ENCODE measurements at places on chromosomes 5 and 9.

- DNase-seq, result no peak
These were observed 367.7 kb downstream of the PRELID2 start for GRCh38 chr5:145467446-145467845.

DNA sequence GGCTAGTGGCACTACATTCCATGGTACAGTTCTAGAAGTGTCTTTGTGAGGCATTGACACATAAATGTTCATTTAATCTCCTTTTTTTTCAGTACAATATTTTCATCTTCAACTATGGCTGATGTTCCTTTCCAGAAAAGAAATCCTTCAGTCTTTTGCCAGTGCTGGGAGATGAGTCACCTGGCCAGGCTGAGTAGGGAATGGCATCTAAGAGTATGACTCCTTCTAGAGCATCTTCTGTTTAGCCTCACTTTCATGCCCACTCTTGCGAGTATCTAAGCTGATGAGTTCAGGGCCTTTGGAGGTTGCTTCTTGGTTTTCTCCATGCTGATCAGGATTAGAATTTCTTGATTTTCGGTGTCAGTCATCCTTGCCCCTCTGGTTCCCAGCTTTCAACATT lies 124.4 kb downstream of the SLC28A3 start:
- no peak for DNase-seq

GRCh38 chr5:102863058-102863457 lies 108.0 kb downstream of the PAM start:
- DNase-seq, result no peak

- DNase-seq, result no peak
These were observed 79.6 kb downstream of the PAPPA start for GRCh38 chr9:116233160-116233530.

- DNase-seq, result no peak
These were observed 20.8 kb upstream of the ZNF354A start for GRCh38 chr5:178751286-178751685.

DNA sequence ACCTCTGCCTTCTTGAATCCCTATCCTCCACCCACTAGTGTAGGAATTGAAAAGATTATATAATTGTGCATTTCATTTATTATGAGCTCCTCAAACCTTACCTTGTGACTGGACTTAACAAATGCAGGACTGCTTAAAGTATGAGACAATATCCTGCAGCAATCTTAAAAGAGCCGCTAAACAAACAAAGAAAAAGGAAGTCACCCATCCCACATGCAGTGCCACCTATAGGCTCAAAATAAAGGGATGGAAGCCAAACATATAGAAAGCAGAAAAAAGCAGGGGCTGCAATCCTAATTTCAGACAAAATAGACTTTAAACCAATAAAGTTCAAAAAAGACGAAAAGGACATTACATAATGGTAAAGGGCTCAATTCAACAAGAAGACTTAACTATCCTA lies 8.7 kb downstream of the PCAT7 start:
- no peak for DNase-seq

DNA sequence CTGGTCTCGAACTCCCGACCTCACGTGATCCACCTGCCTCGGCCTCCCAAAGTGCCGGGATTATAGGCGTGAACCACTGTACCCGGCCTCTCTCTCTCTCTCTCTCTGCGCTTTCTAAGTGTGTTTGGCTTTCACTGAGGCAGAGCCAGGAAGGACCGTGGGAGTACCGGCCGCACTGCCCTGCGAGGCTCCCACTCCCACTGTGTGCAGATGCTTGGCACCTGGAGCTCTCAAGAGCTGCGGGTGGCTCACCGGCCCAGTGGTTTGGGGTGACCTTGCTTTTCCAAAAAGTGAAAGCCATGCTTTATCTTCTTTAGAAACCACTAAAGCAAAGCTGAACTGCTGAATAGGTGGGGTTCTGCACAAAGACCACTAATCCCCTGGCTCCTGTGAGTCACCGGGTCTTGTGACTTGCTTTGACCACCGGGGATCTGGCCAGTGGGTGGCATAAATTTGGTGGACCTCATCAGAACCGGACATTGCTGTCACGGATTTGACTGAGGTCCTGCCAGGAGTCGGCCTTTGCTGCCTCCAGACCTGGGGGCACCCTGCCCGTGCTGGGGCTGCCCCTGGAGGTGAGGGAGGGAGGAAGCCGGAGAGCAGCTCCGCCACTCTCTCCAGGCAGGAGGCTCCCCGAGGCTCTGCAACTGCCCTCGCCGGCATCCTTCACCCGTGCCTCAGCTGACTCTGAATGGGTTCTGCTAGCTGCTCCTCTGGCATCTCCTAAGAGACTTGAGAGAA lies 228.9 kb downstream of the FANCC start:
- DNase-seq, result no peak

- peak; percentile 19 for DNase-seq
These were observed 4.4 kb upstream of the IL3 start for GRCh38 chr5:132055808-132056609.

DNA sequence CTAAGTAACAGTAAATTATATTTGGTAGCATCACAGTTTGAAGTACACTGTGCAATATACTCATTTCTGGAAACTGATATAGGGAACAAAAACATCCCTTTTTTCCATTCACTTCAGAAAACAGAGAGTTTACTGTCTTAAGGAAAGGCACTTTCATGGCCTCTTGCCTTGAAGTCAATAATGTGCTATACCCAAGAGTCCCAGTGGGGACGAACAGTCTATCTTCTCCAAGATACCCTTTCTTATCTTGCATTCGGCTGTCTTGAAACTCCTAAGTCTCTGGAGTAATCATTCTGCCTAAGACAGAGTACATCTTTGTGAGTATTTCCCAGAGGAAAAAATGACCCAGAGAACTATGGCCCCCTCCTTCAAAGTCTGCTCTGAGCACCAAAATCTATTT lies 107.1 kb downstream of the SLC1A3 start:
- DNase-seq, result no peak

DNA sequence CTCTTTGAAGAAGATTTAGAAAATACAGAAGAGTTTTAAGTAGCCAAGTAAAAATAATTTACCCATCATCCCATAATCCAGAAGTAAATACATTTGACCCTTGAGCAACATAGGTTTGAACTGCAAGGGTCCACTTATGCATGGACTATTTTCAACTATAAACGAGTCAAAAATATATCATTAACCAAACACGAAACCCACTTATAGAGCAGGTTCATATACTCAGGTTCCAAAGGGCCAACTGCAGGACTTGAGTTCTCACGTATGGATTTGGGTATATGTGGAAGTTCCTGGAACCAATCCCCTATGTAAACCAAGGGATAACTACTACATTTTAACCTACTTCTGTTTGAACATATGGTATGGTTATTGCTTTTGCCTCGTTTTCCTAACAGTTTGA lies 5.8 kb downstream of the ABITRAM start:
- DNase-seq, result no peak

GRCh38 chr5:157561110-157561509 lies 14.5 kb downstream of the ADAM19 start:
- no peak for DNase-seq

- DNase-seq, result no peak
These were observed 47.2 kb downstream of the CMYA5 start for GRCh38 chr5:79736528-79737514.

GRCh38 chr9:97072285-97072776 lies 33.4 kb upstream of the CTSV start:
- DNase-seq, result no peak

DNA sequence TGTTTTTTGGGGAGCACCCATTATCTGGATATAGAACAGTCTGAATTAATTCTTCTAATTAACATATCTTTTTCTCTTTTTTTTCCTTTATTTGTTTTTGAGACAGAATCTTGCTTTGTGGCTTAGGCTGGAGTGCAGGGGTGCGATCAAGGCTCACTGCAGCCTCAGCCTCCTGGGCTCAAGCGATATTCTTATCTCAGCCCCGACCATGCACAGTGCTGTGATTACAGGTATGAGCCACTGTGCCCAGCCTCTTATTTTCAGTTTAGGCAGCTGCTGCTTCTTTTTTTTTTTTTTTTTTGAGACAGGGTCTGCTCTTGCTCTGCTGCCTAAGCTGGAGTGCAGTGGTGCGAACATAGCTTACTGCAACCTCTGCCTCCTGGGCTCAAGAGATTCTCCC lies 20.2 kb downstream of the UBE2R2 start:
- no peak for DNase-seq

- no peak for DNase-seq
These were observed 409.3 kb upstream of the SLC24A2 start for GRCh38 chr9:20197976-20198685.

GRCh38 chr5:32326216-32326772 lies 13.6 kb upstream of the MTMR12 start:
- no peak for DNase-seq

- DNase-seq, result no peak
These were observed 135.7 kb downstream of the DOCK8 start for GRCh38 chr9:350384-350783.

GRCh38 chr9:13082796-13083195 lies 196.7 kb downstream of the MPDZ start:
- DNase-seq, result no peak

DNA sequence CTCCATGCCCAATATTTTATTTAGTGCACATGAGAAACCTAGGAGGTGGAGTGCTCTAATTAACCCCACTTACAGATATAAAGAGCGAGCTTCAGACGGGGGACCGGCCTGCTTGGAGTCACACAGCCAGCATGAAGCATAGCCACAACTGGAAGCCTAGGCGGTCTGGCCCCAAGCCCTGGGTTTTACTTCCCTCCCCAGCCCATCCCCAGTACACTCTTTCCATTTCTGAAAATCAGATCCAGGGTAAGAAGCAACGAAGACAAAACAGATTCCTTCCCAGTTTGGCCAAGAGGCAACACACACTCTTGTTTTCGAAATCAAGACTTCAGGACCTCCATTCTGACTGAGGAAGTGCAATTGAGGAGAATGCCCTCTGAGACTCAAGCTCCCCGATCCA lies 27.1 kb downstream of the KCNMB1 start:
- DNase-seq, result no peak

DNA sequence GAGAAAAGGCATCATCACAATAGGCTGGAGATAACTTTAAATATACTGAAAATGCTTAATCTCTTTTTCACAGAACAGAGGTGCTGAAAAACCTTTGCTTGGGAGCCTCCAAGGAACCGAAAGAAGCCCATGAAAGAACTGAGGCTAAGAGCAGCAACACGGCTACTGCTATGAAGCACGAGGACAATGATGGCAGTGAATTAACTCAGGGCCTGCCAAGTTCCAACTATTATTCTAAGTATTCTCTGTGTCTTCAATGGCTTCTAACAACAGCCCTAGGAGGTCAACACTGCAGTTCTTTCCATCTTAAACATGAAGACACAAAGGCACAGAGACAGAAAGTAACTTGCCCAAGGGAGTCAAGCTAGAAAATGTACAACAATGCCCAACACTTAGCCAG lies 293.0 kb upstream of the DAP start:
- no peak for DNase-seq

DNA sequence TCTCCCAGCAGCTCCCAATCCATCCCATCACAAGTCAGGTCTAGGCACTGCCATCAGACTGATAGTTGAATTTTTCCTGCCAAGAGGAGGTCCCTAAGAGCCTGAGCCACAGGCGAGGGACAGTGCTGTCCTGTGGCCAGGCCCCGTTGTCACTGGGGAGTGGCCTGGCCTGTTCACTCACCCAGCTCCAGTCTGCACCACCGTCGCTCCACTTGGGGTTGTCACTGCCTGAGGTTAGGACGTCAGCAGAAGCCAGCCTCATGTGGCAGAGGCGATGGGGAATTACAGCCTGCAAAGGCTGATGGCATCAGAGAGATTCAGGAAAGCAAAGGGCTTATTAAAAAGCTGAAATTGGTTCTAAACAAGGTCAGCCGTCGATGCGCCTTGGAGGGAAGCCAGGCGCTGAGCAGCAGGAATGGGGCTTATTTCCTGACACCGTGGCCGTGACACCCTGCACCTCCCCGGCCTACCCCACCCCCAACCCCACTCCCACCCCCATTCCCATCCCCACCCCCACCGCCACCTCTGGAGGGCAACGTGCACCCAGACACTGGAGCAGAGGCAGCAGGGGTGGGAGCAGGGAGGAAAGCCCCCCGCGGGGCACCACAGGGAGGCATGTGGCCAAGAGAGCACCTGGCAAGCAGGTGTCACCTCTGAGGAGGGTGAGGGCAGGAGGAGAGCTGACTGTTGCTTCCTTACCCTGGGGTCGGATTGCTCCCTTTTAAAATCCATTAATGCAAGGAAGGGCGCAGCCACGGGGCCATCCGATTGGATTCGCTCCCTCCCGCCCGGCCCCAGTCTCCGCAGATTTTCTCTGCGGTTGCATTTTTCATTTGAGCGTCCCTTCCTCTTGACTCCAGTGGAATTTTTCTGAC lies 3.1 kb upstream of the DBH start:
- DNase-seq, result no peak

DNA sequence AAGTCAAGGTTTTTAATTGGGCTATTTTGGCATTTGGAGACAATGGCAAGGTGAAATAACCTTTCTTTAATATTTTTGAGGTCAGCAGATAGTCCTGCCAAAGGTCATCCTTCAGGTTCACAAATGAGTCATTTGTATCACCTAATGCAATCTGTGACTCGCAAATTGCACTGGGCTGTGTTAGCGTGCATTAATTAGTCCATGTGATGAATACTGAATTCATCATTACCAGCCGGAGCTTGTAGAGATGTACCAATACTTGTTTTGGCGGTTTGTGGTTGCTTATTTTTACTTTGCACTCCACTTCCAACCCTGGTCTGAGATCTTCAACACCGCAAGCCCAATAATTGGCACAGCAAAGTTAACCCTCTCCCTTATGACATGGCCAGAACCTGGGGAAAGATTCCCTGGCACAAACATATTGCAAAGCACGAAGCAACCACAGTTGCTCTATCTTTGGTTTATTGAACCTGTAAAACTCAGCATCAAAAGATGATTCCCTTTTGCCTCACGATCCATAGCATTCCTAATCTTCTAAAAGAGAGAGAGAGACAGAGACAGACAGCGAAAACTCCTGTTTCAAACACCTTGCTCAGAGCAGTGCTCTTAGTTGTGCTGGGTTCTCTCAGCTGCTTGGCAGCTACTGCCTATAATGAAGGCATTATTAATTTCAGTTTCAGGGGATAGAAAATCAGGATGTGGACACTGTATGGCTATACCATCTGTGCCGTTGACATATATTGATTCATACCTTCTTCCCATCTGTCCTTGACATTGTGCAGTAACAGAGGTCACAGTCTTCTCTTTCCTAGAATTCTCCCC lies 178.1 kb downstream of the EBF1 start:
- no peak for DNase-seq

DNA sequence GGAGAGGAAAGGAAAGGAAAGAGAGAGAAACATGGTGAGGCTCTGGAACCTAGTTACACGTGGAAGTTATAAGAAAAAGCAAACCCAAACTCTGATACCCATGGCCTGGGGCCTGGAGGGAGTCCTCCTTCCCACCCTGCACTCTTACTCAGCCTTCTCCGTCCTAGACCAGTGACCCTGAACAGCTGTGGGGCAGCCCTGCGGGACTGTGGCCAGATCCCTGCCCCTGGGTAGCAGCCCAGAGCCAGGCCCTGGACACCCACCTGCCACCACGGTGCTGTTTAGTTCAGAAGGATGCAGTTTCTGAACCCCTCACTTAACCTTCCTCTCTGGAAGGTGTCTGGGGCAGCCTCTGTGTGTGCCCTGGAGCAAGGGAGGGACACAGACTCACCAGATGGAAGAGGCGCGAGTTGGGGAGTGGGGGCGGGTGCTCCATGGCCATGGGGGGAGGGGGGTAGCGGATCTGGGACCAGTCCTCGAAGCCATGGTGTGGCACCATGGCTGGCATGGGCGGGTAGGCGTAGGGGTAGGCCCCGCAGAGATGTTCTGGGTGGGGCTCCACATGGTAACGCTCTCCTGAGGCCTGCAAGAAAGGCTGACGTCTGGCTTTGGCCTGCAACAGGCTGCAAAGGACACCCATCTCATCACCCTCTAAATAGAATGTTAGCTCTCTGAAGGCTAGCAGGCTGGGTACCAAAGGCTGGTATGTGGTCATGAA lies 13.0 kb downstream of the GPX3 start:
- DNase-seq, result no peak

- DNase-seq, result no peak
These were observed 61.0 kb downstream of the DAP start for GRCh38 chr5:10699987-10700386.
